Left forelimb (tissue), 1 donor: ENCODE measurements at places on chromosomes 16 and 17.

- DNase-seq, result no peak
These were observed 28.7 kb upstream of the C16orf95 start for GRCh38 chr16:87345726-87346424.

GRCh38 chr17:35377706-35378105, 4.3 kb upstream of the SLFN11 start:
- no peak for DNase-seq

- DNase-seq, result peak; percentile 61
These were observed at the start of gene DOC2A for GRCh38 chr16:30010844-30011713. DOC2A (minus strand) TSS chr16:30011027; CDS start chr16:30010222, 805 bp downstream.

DNA sequence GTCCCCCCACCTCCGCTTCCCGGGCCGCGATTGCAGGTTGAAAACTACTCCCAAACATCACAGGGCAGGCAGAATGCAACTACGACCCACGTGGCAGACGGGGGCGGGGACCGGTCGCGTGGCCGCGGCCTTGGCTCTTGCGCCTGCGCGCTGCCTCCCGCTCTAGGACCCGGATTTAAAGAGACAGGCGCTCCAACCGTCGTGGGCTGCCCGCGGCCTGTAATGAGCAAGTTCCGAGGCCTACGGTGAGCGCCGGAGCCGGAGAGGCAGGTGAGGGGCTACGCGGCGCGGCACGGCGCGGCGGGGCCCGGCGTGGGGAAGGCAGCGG, at the start of gene LIG3:
Gene LIG3 (plus strand): TSS at position 160 of the 328 bp plus-strand sequence. CDS start 2,494 bp downstream, outside the sequence.
- DNase-seq, result peak; percentile 97

GRCh38 chr17:57554826-57555635, 190.1 kb downstream of the CCDC182 start:
- DNase-seq, result no peak

DNA sequence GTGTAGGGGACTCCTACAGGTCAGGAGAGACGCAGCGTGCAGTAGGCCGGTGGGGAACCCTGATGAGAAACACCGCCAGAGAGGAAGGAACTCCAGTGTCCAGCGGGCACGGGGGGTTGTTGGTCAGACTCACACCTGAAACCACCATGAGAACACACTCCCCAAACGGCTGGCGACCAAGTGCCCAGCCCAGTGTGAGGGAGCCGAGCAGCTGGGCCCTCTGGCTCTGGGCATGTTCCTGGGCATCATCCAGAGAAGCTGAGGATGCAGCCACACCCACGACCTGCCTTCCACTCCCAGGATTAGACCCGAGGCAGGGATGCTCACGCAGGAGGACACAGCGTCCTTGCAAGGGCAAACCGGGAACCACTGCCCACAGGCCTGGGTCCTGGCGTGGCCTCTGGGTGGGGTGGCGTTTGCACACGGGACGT, 108.3 kb upstream of the ZNF750 start:
- DNase-seq, result no peak

DNA sequence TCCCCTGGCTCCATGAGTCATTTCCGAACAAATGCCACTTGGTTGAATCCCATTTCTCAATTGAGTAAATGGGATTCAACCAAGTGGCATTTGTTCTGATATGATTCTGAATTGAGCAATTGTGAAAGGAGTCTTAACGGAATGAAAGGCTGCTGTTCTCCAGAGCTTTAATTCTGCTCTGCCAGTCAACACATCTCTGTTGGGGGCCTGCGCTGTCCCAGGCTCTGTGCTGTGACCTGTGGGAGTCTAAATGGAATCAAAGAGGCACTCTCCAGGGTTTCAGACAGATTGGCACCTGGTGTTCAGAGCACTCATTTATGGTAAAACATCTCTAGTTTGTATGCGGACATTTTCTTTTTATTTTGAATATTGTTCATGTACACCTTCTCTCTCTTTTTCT, 126.2 kb downstream of the WSCD1 start:
- DNase-seq, result no peak
